ENCODE measurements at places on chromosomes 11 and 22.
A peak's percentile ranks its signal among the peaks of the same experiment; 100 is the strongest.

GRCh38 chr11:68113986-68114385 is 7.2 kb downstream of the CHKA start:
- no peak for DNase-seq

DNA sequence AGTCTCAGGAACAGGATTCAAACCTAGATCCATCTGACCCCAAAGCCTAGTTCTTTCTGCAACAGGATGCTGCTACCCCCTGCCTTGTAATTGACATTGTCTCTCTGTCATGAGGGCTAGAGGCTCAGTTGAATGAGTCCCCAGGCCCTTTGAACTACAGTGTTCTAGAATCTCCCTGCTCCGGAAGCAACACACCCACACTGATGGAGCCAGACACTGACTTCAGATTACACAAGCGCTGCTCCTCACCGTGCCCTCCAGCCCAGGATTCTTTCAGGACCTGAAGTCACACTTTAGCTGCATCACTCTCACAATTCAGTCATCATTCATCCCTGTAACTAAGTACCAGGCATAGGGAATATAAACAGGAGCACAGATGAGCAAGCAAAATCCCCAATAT is 69.6 kb downstream of the RAB30 start:
- peak; percentile 4 for DNase-seq

- no peak for DNase-seq
Measured at GRCh38 chr11:69048031-69048693, 570 bp upstream of the TPCN2 start.

- no peak for DNase-seq
Measured at GRCh38 chr11:35174666-35175065, 35.7 kb downstream of the CD44 start.

DNA sequence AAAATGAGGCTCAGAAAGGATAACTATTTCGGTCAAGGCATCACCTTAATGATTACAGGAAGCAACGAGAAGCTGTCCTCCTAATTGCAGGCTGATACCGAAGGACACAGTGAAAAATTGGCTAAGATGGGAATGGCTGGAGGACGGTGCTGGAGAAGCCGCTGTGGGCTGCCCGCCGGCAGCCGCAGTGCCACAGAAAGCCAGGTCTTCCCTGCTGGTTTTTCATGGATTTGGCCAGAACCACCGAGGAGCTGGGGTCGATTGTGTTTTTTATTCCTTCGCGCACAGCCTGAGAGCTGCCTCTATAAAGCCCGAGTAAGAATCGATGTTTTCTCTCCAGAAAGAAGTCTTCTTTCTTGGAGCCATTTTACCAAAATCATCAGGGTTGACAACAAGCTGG is 1484.2 kb downstream of the BRD1 start:
- DNase-seq, result no peak

DNA sequence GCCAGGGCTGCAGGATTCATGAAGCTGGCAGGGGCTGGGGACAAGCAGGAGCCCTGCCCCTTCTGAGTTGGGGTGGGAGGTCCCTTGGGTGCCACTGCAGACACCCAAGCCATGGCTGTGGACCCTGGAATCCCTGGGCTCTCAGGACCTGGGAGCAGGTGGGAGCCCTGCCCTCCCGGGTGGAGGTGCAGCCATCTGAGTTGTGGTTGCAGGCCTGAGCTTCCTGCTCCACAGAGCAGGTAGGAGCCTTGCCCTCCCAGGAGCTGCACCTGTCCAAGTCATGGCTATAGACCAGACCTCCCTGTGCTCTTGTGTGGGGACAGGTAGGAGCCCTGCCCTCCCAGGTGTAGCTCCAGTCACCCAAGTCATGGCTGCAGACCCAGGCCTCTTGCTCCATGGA is 113.5 kb downstream of the ARHGAP20 start:
- no peak for DNase-seq

DNA sequence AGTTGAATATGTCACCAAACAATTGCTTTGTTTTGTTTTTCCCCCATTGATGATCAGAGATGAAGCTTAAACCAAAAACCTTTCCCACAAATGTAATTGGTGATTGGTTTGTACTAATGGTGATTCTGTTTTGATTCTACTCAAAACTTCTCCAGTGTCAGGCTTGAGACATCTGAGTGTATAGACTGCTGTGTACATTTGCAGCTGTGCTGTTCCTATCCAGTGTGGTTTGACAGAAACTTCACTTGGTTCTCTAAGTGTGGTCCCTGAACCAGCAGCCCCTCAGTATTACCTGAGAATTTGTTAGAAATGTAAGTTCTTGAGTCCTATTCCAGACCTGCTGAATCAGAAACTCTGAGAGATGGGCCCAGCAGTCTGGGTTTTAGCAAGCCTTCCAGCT is 84.8 kb downstream of the PPP6R3 start:
- DNase-seq, result no peak

DNA sequence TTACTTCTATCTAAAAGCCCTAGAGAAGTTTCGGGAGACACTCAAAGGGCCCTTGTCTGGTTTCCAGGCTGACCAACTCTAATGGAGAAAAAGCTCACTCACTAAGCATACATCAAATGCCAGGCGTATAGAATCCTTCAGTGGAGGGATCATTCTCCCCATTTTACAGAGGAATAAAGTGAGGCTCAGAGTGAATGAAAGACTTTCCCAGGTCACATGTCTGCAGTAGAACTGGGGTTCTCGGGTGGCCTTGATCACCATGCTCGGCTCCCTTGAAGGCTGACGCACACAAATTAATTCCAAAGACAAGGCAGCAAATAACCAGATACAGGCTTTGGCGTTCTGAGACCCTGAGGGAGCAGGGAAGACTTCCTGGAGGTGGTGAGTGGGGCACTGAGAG is 60.0 kb downstream of the THAP12 start:
- DNase-seq, result no peak
